Mucosa of descending colon (tissue), 3 donors: ENCODE measurements at places on chromosomes 4 and X. TPM values are rescaled to one million over a fixed set of nuclear protein-coding genes. Genes with fewer than 3 reads are reported as not detected.

- no peak for DNase-seq
These were observed 8.2 kb upstream of the AFF1 start for GRCh38 chr4:86926435-86927086.

GRCh38 chr4:38149472-38149996 lies 189.3 kb downstream of the PTTG2 start:
- DNase-seq, result no peak

DNA sequence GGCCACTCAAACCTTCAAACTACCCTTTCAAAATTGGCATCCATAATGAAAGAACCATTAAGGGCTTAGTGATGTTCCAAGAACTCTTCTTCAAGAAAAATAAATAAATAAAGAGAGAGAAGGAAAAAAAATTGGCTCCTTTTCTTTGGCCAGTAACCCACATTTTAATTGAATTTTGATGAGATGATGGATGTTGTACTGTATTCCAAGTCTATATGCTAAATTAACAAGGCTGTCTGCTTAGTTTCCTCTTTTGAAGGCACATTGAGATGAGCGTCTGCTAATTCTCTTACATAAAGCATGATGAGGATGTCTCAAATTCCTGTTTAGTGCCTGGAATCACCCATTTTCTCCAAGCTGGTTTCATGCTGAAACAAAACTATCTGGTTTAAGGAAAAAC lies 33.4 kb downstream of the PHOX2B start:
- DNase-seq, result no peak

DNA sequence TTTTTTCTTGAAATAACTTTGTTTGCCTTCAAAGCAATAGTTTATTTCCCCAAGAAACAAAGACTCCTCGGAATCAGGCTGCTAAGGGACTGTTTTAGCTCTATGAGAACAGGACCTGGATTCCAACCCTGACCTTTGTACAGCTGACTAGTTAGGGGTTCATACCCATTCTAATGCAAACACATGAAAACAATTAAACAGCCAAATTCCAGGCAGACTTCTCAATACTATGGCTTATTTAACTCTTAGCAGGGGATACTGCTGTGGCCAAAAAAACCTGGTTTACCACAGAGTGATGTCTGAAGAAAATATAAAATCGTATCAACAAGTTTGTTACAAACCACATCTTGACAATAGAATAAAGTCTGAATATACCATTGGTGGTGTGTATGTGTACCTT lies 129.6 kb upstream of the INTU start:
- no peak for DNase-seq

DNA sequence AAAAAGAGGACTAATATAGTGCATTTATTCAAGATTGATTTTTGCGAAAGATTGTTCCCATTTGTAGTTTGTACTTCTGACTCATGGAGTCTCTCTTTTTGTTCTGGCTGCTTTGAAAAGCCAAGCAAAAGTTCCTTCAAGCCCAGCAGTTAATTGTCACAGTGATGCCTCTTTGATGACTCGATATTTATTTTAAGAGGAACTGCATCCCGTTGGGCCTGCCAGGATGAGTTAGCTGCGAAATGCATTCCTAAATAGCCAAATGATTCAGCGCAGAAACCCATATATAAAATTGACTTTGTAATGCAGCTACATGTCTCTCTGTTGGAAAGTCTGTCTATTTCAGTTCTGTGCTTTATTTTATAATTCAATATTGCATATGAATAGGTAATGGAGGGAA lies 295.1 kb downstream of the GBA3 start:
- DNase-seq, result no peak

- no peak for DNase-seq
These were observed 114.4 kb downstream of the GLRA3 start for GRCh38 chr4:174714393-174715211.

GRCh38 chr4:24840826-24841543 lies 45.6 kb downstream of the SOD3 start:
- DNase-seq, result no peak

DNA sequence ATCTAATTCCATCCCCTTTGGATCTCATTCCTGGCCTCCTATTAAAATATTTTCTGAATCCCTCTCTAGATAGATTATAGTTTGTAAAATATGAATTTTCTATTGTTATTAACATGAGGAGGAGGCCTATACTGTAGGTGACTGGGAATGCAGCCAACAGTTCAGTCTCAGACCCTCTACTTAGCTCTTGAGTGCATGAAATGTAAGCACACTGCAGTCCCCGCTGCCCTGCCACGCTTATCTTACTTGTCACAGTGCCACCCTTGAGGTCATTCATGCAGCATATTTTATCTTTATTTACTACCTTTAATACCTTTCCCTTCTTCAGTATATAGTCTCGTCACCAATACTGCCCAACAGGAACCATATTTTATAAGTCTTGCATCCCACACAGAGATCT lies 151.0 kb downstream of the CAMK2D start:
- no peak for DNase-seq

DNA sequence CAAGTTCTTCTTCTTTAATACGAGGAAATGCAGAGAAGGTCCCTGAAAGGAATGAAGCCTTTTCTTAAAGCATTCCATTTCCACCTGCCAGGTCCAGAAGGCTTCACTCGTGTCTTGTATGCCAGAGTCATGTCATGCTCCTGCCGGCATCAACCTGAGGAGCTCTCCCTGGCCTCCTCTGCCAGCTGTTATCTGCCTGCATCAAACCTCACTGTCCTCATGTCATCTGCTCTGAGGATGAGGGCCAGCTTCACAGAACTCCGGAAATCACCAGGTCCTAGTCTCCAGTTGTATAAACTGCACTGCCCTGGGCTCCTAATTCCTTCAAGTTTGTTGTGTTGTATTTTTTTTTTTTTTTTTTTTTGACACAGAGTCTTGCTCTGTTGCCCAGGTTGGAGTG lies 20.0 kb upstream of the S100G start:
- no peak for DNase-seq

DNA sequence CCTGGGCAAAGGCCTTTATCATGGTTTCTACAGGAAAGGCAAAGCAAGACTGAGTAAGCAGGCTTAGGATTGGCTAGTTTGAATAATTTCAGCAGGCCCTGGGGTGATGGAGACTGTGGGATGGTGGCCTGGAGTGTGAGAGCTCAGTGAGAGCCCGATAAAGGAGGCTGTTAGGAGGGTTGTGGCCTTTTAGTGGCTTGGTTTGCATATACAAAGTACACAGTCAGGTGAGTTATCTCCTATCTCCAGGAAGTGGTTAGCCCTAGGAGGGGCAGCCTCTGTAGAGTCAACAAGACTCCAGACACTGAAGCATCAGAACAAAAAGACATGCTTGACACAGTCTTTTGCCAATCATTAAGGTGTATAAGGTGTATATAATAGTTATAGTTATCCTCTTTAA lies 157.2 kb downstream of the CFAP299 start:
- DNase-seq, result no peak

DNA sequence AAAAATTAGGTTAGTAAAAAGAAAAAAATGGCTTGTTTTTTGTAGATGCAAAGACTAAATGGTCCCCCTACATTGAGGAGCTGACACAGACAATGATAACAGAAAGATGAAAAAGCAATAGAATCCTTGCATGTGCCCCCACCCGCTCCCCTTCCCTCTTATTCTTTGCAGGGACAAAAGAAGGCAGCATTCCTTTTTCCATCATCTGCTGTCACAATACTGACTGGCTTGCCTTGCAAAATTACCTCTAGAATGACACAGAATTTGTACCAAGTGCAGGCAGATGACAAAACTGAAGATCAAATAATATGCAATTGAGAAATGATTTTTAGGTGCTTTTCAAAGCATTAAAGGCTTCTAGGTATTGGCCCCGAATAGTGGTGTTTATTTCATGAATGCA lies 153.1 kb upstream of the AGA start:
- DNase-seq, result no peak

GRCh38 chrX:124354648-124355047 lies 8.3 kb downstream of the SH2D1A start:
- DNase-seq, result no peak

GRCh38 chr4:6812766-6813165 lies 30.2 kb downstream of the KIAA0232 start:
- DNase-seq, result no peak

GRCh38 chrX:134469486-134469885 lies 9.5 kb downstream of the HPRT1 start:
- no peak for DNase-seq

- DNase-seq, result no peak
These were observed 124.3 kb upstream of the MAMLD1 start for GRCh38 chrX:150238632-150239382.

- no peak for DNase-seq
These were observed 49.4 kb downstream of the GSX2 start for GRCh38 chr4:54149323-54149722.

DNA sequence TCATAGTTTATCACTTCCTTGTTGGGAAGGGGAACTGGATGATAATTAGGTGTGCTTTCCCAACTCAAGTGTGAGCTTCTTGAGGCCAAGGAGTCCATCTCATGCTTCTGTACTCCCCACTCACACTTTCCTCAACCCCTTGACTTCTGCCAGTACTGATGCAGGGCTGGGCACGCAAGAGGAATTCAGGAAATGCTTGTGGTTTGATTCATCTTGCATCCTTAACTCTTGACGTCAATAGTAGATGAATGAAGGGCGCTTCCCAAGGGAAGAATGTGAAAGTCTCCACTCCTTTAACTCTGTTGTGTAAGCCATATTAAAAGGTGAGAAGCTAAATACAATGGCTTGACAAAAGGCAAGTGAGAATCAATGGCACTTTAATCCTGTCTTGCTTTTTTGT lies 101.8 kb downstream of the AGTR2 start:
- no peak for DNase-seq

DNA sequence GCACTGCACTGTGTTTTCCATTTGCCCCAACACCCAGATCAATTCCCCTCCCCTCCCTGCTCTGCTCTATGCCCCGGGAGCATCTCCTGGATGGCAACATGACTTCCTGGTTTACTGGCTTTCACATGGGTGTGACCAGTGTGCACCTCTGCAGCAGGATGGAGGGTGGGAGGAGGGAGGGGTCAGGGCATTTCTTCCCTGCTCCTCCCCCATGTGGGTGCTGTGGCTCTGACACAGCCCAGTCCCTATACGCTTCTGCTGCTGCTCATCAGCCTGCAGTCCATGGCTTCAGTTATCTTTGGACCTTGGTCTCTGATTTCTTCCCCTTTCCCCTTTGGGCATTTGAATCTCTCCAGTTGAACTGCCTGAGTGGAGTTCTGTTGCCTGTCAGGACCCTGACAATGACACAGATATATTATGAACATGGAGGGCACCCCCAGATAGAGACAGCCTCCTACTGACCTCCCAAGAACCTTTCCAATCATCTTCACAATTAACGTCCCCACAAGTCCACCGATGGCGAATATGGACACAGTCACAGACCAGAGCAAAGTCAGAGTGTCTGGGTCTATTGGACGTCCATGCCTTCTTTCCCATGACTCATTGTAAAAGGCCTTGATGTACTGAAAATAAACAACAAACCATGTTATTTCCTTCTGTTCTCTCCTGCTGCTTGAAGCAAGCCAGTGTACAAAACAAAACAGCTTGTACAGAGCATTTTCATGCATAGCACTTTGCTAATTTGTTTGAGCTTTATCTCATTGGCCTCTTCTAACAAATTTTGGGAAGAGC lies 24.8 kb downstream of the SLC2A9 start:
- peak; percentile 79 for DNase-seq

DNA sequence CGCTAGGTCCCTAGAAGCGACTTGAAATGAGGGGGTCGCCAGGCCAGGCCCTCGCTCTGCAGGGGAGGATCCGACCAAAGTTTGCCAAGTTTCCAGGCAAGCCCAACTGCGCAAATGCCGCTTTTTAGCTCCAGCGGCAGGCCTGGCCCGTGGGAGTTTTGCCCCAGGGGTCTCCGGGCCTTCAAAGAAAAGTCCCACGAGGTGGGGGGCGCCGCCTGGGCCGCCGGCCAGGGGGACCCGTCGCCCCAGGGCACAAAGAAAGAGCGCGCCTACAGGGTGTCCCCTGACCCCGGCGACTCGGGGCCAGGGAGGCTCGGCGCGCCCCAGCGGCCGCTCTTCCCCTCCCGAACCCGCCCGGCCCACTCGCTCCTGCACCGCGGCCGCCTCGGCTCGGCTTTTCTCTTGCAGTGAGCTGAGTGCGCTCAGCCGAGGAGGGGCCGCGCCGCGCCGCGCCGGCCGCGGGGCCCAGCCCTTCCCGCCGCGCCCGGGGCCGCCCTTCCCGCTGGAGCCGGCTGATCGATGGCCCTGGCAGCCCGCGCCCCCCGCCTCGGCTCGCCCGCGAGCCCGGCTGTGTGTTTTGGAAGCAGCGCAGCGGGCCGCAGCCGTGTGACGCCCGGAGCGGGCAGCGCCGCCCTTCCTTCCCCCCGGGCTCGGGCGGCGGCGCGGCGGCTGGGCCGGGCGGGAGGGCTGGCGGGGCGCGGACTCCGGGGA lies 754 bp upstream of the KLF3 start:
- DNase-seq, result peak; percentile 89

GRCh38 chrX:150577174-150577573 lies 8.8 kb downstream of the MTM1 start:
- DNase-seq, result no peak

GRCh38 chrX:111181951-111182350 lies 86.0 kb downstream of the PAK3 start:
- DNase-seq, result no peak

C4orf36 gene
- 0.67 TPM for total RNA-seq

GASK1B gene
- 10.3 TPM for total RNA-seq

VEGFC gene
- total RNA-seq, result 5.3 TPM

PAGE1 gene
- not detected for total RNA-seq

EDA2R gene
- 0.84 TPM for total RNA-seq

SOWAHB gene
- total RNA-seq, result 27.0 TPM

FAM114A1 gene
- 59.1 TPM for total RNA-seq

XAGE1A gene
- not detected for total RNA-seq

COX7B gene
- total RNA-seq, result 340 TPM

FGFBP2 gene
- total RNA-seq, result not detected

NSUN7 gene
- 5.6 TPM for total RNA-seq

KLB gene
- total RNA-seq, result 0.44 TPM

SOD3 gene
- 25.6 TPM for total RNA-seq
